CD8-positive, alpha-beta memory T cell (primary cell): ENCODE measurements at places on chromosomes 5 and 9.

GRCh38 chr5:97089149-97089801 is 53.1 kb downstream of the LIX1 start:
- H3K27ac ChIP-seq, result no peak overlapping the region
- H3K27me3 ChIP-seq, result no peaks in the 10 kb centered on the region
- no peak overlapping the region for H3K4me3 ChIP-seq
- H3K4me1 ChIP-seq, result no peaks in the 10 kb centered on the region
- no peak for DNase-seq

- no peaks in the 10 kb centered on the region for H3K4me1 ChIP-seq
- H3K27ac ChIP-seq, result no peak overlapping the region
- no peaks in the 10 kb centered on the region for H3K36me3 ChIP-seq
- no peak for DNase-seq
- H3K27me3 ChIP-seq, result no peaks in the 10 kb centered on the region
- H3K4me3 ChIP-seq, result no peak overlapping the region
Observed at GRCh38 chr5:33639474-33639873, 198.7 kb downstream of the TARS1 start.

DNA sequence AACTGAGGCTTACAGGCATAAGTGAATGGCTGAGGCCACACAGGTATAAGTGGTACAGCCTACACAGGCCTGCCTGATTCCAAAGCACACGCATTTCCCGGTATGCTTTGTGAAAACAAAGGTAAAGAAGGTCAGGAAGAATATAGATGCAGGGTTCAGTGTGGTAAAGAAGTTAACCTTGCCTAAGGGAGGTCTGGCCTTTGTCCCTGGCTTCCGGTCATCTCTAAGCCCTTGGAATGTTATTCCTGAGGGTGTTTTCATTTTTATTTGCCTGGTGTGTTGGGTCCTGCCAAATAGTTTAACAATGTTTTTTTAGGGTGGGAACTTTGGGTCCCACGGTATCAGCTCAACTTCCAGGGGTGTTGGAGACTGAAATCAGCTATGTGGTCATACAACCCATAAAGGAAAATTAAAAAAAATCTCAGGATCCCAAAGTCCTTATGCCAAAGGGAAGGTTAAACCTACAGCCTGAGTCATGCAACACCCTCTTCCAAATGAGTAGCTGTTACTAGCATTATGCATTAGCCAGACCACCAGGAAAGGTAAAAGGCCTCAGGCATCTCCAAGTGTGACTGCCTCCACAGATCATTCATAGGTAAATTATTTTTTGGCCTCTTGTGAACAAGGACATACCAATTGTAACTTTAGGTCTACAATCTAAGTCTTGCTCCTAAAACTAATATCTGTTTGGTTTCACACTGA is 124.6 kb downstream of the ATP10B start:
- H3K27me3 ChIP-seq, result no peaks in the 10 kb centered on the region
- H3K4me1 ChIP-seq, result no peaks in the 10 kb centered on the region
- H3K4me3 ChIP-seq, result no peak overlapping the region
- DNase-seq, result no peak
- no peaks in the 10 kb centered on the region for H3K36me3 ChIP-seq
- no peak overlapping the region for H3K27ac ChIP-seq

DNA sequence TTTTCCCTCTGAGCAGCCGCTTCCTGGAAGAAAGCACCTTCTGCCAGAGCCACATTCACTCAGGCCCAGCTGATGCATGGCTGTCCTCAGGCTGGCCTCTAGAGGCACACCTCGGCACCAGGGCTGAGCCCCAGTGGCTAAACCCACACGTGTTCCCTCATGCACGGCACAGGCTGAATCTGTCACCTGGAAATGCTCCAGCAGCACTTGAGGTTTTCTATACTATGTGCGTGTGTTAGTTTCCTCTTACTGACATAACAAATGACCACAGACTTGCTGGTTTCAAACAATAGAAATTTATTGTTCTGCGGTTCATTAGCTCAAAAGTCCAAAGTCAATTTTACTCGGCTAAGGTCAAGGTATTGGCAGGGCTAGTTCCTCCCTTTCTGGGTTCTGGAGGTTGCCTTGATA is 141.4 kb downstream of the LRRC70 start:
- no peak overlapping the region for H3K4me3 ChIP-seq
- no peaks in the 10 kb centered on the region for H3K27me3 ChIP-seq
- no peaks in the 10 kb centered on the region for H3K36me3 ChIP-seq
- no peak for DNase-seq

- no peaks in the 10 kb centered on the region for H3K36me3 ChIP-seq
- H3K4me3 ChIP-seq, result no peak overlapping the region
- H3K27ac ChIP-seq, result no peak overlapping the region
- H3K4me1 ChIP-seq, result peaks cover 10% of the 10 kb centered on the region
Observed at GRCh38 chr5:68343421-68343826, 127.9 kb downstream of the PIK3R1 start.

DNA sequence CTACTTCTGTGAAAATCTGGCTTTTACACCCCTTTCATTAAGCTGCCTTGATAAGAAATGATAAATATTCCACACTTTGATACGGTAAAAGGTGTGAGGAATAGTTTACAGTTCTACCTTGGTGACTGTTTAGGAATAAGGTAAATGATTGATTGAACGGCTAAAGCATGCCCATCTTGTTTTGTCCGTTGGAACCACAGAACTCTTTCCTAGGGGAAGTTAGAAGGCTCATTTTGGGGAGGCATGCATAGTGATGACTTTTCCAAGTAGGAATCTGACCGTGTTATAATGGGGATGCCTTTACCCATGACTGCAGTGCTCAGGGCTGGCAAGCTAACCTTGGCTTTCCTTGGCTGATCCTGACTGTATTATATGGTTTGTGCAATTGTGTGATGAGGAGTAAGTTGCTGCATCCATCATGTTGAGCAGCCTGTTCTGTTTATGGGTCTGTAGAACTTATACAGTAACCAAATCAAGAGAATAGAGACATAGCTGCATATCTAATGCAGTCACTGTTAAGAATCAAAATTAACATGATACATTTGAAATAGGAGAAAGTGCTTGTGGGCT is 24.5 kb downstream of the PCSK5 start:
- H3K27me3 ChIP-seq, result no peaks in the 10 kb centered on the region
- no peak overlapping the region for H3K27ac ChIP-seq
- H3K36me3 ChIP-seq, result no peaks in the 10 kb centered on the region

DNA sequence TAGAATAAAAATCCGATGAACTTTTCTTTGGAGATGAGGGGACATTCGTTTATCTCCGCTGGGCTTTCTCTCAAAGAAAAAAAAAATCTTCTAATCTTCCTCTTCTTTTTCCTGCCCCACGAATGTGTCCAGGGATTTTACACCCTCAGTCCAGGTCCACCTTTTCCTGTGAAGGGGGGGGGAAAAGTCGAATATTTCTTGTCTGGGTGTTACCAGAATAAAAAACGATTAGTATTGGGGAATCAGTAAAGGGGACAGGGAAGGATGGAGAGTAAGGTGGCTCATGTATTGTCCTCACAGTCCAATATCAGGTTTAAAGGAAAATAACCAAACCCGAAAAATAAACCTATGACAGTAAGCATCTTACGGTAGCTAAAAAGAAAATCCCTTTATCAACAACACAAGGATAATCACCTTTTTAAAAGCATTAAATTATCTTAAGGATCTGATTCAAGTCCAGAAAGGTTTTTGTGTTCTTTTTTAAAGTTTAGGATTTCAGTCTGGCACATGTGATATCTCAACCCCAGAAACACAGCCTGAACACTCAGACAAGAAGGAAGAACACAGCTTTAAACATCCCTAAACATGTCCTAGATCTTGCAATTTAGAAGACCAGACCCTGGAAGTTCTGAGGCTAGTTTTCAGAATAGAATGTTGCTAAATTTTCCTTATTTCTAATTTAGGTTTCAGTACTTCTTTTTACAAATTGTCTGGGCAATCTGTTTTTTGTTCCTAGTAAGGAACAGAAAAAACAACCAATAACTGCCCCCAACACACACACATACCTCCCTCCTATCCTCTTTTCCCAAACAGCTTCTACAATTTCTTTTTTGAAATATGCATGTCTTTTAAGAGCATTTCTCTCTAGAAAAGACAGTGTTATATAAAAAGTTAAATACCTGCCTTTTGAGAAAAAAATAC is 1.2 kb downstream of the ZNF608 start:
- H3K27ac ChIP-seq, result no peak overlapping the region
- H3K4me1 ChIP-seq, result no peaks in the 10 kb centered on the region

- no peak overlapping the region for H3K27ac ChIP-seq
- no peak overlapping the region for H3K4me3 ChIP-seq
- no peaks in the 10 kb centered on the region for H3K27me3 ChIP-seq
- DNase-seq, result no peak
Observed at GRCh38 chr5:158261674-158262367, 402.9 kb upstream of the CLINT1 start.

DNA sequence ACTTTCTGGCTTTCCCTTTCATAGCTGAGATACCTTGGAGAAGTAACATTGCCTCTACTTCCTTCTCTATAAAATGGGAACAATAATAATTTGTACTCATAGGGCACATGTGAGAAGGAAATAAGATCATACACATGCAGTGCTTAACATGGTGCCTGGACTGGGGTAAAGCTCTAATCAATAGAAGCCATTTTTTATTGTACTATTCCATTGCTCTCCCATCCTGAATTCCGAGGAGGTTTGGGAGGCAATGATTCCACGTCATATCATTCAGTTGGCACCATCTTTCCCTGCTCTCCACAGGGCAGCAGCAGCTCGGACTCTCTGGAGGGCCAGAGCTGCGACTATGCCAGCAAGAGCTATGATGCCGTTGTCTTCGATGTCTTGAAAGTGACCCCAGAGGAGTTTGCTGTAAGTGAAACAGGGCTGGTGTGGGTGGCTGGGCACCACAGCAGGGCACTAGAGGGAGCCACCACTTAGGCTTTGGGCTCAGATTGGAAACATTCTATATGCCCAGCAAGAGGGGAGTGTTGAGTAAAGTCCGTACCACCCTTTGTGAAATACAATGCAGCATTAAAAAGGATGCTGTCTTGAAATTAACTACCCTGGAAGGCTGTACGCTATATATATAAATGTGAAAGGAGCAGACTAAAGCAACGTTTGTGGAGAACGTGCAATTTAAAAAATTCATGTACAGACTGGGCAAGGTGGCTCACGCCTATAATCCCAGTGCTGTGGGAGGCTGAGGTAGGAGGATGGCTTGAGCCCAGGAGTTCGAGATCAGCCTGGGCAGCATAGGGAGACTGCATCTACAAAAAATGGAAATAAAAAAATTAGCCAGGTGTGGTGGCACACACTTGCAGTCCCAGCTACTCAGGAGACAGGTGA is 51.2 kb downstream of the RALGPS1 start:
- peak; percentile 57 for DNase-seq
- H3K4me3 ChIP-seq, result no peak overlapping the region
- no peaks in the 10 kb centered on the region for H3K4me1 ChIP-seq
- no peaks in the 10 kb centered on the region for H3K36me3 ChIP-seq
- no peak overlapping the region for H3K27ac ChIP-seq

DNA sequence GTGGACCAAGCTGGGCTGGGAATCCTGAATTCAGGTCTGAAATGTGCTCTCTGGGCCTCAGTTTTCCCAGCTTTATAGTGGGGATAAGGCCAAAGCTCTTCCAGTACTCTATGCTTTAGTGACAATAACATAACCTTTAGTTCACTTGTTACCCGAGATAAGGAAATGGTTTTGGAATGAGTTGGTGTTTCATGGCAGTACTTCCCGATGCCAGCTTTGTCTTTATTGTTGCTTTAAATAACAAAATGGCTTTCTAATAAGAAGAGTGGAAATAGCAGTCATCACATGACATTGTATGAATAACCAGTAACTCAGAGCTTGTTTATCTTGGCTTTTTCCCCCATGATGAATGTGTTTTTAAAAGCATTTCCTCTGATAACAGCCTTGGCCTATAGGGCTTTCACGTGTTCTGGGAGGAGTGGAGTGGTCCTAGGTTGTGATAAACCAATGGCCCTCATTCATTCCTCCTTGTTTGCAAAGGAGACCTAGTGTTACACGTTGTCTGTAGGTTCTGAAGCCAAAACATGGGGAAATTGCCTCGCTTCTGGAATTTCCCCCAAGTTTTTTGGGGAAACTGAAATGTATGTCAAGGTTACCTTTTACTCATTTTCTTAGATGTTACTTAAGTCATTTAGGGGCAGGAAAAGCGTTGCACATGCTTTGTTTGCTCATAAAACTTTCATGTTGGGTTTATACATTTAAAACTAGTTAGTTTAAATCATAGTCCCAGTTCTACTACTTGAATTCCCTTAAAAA is 53.7 kb downstream of the ZNF618 start:
- H3K4me3 ChIP-seq, result no peak overlapping the region
- H3K27ac ChIP-seq, result no peak overlapping the region
- H3K36me3 ChIP-seq, result no peaks in the 10 kb centered on the region
- H3K4me1 ChIP-seq, result no peaks in the 10 kb centered on the region
- no peak for DNase-seq

GRCh38 chr5:78268356-78268755 is 26.1 kb downstream of the AP3B1 start:
- DNase-seq, result no peak
- no peak overlapping the region for H3K27ac ChIP-seq
- H3K4me1 ChIP-seq, result no peaks in the 10 kb centered on the region
- H3K36me3 ChIP-seq, result peaks cover 3% of the 10 kb centered on the region

- DNase-seq, result no peak
- H3K4me1 ChIP-seq, result no peaks in the 10 kb centered on the region
- H3K27me3 ChIP-seq, result no peaks in the 10 kb centered on the region
- no peaks in the 10 kb centered on the region for H3K36me3 ChIP-seq
Observed at GRCh38 chr5:122408592-122409224, 96.7 kb downstream of the SNCAIP start.

DNA sequence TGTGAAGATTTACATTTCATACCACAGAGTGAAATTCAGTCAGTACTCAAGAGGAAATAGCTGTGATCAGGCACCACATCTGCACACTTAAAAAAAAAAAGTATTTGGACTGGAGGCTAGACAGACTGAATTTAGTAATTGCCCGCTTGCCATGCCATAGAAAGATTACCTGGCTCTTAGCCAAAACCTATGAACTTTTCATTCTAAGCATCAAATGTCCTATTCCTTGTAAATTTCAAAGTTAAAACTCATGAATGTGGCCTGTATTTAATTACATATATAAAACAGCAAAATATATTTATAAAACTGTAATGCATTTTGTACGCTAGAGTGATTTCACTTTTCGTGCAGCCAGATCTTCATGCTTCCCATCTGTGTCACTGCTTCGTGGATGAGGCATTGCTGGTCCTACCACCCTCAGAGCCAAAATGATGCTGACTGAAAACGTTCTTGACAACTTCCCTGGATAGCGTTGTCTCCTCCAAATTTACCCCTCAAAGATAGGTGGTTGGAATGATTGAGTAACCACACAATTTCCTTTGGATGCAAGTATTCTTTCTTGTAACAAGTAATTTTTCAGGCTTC is 447.9 kb upstream of the SGCD start:
- H3K36me3 ChIP-seq, result no peaks in the 10 kb centered on the region
- no peak overlapping the region for H3K4me3 ChIP-seq
- DNase-seq, result no peak
- H3K27me3 ChIP-seq, result no peaks in the 10 kb centered on the region
- no peaks in the 10 kb centered on the region for H3K4me1 ChIP-seq

DNA sequence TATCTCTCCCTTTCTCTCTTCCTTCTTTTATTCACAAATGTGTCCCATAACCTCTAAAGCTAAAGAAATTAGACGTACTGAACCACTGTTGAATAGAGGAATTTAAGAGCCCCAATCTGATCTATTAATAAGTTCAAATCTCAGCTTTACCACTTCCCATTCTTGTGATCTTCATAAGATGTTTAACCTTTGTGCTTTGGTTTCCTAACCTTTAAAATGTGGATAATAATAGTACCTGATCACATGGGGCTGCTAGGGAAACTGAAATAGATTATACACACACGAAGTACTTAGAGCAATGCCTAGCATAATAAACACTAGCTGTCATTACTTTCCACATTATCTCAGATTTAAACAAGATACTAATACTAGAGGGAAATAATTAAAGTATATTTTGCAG is 324.3 kb upstream of the SEMA6A start:
- no peaks in the 10 kb centered on the region for H3K27me3 ChIP-seq
- DNase-seq, result no peak
- H3K4me3 ChIP-seq, result no peak overlapping the region
- no peaks in the 10 kb centered on the region for H3K4me1 ChIP-seq
- no peaks in the 10 kb centered on the region for H3K36me3 ChIP-seq
- no peak overlapping the region for H3K27ac ChIP-seq
